ENCODE measurements at places on chromosomes 5 and 9.
A peak's percentile ranks its signal among the peaks of the same experiment; 100 is the strongest.

DNA sequence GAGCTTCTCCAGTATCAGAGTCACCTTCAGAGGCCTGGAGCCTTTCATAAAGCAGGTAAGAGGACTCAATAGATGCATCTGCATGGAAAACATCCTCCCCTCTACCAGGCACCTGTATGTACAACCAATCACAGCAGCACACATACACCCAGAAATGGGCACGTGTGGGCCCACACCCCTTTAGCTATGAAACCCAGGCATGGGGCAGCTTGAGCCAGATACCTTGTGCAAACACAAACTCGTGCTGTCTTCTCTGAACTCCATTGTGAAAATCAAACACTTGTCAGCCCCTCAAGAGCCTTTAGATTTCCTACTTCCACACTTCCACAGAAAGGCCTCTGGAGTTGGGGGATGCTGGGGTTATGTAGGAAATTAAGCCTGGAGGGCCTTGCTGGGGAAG lies 1.1 kb upstream of the CSF2 start:
- DNase-seq: no peak

DNA sequence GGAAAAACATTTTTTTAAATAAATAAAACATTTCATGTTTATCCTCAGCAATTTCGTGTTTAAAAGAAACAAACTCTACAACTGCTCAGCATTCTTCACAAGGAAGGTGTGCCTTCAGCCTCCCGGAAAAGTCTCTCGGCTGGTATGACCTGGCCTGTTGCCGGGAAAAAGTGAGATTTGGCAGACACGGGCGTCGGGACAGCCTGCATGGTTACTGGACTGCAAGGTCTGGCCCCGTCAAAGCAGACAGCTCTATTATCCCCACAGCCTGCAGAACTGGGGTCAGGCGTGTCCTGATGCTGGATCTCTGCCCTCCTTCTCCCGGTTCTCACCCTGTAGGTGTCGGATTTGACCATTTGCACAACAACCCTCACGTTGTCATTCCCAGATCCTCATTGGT lies 120.3 kb upstream of the SPATA31C2 start:
- DNase-seq: no peak

DNA sequence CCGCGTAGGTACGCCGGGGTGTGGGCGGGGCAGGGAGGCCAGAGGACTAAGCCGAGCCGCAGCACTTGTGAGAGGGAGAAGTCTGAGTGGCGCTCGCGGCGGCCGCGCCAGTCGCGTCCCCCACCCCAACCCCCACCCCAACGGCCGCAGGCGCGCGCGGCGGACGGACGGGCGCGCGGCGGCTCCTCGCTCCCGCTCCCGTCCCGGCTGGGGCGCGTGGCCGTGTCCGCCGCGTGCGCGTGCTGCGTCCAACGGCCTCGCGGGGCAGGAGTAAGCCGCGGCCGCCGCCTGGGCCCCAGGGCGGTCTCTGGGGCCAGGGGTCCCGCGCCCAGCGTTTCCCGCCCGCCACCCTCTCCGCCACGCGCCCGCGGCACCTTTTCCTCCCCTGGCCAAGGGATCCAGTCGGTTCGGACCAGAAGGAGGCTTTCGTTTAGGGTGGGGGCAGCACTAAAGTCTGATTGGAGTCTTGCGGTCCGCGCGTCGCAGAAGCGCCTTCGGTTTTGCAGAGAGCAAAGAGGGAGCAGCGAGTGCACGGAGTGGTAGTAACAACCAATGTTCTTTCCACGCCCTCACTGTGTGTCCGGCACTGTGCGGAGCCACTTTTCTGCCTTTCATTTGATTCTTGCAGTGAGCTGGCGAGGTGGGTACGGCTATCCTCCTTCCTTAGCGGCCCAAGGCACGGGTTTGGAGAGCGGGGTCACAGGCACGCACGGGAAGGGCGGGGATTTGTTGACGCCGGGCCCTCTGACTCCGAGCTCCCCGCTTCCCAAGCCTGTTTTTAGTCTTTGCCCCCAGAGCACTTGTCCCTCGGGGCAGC lies 483 bp downstream of the G3BP1 start:
- peak; percentile 19 for DNase-seq

GRCh38 chr9:91045041-91045440 lies 243.4 kb downstream of the SYK start:
- no peak for DNase-seq

- no peak for DNase-seq
Measured at GRCh38 chr5:76978869-76979268, 26.0 kb downstream of the CRHBP start.

- DNase-seq: no peak
Measured at GRCh38 chr5:127649018-127649439, at the start of gene CTXN3. Gene CTXN3 (plus strand): TSS chr5:127649082. CDS start chr5:127657522, 8,440 bp downstream.
